ENCODE measurements at places on chromosomes 5 and 9.

GRCh38 chr5:15606197-15606596 lies 106.2 kb downstream of the FBXL7 start:
- DNase-seq, result no peak

- DNase-seq, result no peak
Observed at GRCh38 chr5:378301-378891, 56.9 kb downstream of the AHRR start.

GRCh38 chr5:124524552-124525232 lies 221.7 kb downstream of the ZNF608 start:
- no peak for DNase-seq

GRCh38 chr5:175828651-175829050 lies 42.7 kb upstream of the CPLX2 start:
- DNase-seq, result no peak

- no peak for DNase-seq
Observed at GRCh38 chr5:175001311-175001710, 276.9 kb downstream of the MSX2 start.

DNA sequence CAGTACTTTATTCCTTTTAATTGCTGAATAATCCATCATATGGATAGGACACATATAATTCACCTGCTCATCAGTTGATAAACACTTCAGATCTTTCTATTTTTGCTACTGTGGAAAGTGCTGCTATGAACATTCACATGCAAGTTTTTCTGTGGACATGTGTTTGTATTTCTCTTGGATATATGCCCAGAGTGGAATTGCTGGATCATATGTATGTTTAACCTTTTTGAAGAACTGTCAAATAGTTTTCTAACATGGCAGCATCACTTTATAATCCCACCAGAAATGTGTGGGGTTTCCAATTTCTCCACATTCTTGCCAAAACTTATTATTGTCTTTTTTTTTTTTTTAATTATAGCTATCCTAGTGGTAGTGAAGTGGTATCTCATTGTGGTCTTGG lies 15.1 kb downstream of the CARTPT start:
- DNase-seq, result no peak

DNA sequence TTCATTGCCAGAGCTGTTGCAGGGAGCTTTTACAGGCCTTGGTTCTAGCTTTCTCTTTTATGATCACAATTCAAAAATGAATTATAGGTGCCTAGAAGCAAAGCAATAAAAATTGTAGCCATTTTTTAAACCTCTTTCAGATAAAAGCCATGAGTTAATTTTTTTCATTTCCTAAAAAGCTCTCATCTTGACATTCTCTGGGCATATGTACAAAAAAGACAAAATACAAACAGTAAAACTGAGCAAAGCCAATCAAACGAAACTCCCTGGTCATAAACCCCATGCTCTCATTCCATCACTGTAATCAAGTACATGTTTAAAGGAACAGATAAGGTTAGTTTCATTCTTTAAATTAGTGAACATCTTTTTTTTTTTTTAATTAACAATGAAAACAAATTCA lies 101.9 kb downstream of the ERCC6L2 start:
- DNase-seq, result no peak

- no peak for DNase-seq
Observed at GRCh38 chr9:27584931-27585330, 11.7 kb upstream of the C9orf72 start.

DNA sequence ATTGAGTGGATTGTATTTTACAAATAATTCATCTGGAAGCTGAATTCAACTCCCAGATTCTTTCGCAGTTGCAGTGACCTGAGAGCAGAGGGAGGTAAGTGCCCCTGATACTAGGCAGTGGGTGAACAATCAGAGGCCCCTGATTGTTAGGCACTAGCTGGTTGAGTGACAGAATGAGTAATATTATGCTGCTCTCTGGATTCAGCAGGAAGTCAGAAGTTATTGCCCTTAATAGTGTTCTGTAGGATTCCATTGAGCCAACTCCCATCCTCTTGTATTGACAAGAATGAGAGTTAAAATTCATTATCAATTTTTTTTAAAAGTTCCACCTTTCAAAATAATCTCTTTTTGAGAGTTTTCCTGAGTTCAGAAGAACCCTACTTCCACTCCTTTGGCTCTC lies 301.2 kb downstream of the DTWD2 start:
- DNase-seq, result no peak

DNA sequence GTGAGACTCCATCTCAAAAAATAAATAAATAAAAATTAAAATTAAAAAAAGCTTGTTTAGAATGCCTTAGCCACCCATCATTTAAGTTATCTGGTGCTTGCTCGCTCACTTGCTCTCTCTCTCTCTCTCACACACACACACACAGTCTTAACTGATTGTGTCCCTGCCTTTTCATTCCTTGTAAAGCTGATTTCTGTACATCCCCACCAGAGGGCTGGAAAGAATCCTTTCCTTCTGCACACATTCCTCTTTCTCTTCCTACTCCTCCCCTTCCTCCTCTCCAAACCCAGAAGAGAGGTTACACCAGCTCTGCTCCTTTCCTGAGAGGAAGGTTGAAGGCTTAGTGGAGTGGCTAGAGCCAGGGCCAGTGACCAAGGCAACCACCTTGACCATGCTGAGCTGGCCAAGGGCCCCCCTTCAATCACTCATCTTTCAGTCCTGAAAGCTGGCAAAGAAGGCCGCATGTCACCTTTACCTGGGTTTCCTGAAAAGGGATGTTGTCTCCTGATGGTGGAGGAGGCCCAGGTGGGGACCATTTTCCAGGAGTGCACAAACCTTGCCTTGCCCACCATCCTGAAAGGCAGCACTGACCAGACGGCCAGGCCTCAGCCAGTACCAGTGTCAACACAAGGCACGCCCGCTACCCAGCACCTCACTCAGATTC lies 25.6 kb downstream of the STK10 start:
- no peak for DNase-seq

DNA sequence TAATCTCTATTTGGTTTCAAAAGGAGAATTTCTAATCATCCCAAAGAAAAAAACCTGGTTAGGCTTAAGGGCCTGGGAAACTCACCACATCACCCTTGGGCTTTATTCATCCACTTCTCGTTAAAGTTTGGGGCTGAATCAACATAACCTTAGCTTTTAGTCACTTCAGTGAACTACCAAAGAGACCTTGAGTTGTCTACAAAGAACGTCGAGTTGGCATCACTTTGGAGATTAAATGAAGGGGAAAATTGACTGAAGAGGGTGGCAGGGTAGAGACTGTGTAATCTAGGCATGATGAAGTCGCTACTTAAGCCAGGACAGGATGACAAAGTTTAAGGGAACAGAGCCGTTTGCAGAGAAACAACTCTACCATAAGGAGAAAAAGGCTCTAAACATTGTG lies 341.4 kb downstream of the RAB3C start:
- no peak for DNase-seq

DNA sequence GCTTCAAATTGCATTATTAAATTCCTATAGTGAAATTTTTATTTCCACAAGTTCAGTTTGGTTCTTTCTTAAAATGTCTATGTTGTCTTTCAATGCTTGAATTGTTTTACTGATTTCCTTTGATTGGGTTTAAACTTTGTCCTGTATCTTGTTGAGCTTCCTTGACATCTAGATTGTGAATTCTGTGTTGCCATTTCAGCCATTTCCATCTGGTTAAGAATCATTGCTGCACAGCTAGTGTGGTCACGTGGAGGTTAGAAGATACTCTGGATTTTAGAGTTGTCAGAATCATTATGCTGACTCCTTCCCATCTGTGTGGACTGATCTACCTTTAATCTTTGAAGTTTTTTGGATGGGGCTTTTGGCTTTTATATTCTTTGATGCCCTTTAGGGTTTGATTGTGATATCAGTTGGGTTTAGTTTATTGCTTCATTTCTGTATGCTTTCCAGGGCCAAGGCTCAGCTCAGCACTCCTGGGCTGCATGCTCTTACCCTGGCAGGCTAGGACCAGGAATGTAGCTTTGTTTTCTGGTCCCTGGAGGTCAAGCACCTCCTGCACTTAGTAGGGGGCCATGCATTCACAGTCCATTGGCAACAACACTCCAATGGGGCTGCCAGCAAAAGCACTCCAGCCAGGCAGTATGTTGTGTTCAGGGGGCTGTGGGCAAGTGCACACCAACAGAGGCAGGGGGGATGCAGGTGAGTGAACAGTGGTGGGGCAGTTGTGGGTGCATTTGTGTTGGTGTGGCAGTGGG lies 141.4 kb downstream of the PRR16 start:
- no peak for DNase-seq

DNA sequence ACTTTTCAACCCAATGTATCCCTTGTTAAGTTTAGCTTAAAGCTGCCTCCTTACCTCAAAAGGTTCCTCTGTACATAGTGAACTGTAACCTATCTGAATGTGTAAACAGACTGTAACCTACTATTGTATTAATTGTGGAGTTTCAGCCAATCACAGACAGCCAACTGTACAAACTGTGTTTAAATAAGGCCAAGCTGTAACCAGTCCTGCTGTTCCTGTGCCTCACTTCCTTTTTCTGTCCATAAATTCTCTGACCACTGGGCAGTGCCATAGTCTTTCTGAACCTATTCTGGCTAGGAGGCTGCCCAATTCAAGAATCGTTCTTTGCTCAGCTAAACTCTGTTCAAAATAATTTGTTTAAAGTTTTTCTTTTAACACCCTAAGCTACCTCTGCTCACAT lies 74.7 kb upstream of the DAPK1 start:
- DNase-seq, result no peak

DNA sequence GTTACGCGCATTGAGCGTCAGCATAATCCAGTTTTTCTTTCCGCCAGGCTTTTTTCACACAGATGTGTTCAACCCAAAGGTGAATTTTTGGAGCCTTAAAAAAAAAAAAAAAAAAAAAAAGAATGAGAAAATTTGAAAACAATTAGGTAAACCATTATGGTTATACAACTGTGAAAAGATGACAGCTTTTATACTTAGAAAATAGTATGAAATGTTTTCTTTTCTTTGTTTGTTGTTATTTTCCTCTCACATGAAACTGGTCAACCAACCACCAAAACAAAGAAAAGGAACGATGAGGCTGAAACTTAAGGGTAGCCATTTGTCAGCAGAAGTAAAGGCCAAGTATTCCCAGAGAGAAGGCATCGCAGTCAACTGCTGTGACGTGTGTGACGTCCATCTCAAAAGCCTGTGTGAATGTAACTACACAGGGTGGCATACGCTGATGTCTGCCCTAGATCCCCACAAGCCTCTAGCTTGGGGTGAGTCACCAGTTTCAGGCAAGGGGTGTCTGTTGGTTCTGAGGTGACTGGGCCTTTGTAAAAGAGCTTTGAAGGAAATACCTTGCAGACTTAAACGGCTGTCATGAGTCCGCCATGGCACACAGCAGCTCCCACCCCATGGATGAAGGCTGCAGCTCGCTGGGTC lies 182.9 kb downstream of the AOPEP start:
- DNase-seq, result no peak

DNA sequence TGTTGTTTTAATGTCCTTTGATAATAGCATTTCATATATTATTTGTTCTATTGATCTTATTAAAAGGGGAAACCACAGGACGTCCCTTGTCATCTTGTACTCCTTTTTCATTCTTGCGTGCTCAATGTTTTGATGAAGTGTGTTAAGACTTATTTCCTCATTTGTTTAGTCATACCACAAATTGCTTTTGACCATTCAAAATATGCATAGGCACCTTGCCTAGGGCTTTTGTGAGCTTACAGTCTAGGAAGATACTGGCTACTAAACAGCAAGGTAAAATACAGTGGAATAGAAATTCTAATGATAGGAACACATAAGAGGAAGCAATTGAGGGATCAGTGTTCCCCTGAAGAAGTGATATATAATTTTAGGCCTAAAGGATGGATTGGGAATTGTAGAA lies 190.3 kb downstream of the WDR70 start:
- DNase-seq, result no peak

GRCh38 chr5:6193310-6193709 lies 185.0 kb downstream of the MED10 start:
- DNase-seq, result no peak

DNA sequence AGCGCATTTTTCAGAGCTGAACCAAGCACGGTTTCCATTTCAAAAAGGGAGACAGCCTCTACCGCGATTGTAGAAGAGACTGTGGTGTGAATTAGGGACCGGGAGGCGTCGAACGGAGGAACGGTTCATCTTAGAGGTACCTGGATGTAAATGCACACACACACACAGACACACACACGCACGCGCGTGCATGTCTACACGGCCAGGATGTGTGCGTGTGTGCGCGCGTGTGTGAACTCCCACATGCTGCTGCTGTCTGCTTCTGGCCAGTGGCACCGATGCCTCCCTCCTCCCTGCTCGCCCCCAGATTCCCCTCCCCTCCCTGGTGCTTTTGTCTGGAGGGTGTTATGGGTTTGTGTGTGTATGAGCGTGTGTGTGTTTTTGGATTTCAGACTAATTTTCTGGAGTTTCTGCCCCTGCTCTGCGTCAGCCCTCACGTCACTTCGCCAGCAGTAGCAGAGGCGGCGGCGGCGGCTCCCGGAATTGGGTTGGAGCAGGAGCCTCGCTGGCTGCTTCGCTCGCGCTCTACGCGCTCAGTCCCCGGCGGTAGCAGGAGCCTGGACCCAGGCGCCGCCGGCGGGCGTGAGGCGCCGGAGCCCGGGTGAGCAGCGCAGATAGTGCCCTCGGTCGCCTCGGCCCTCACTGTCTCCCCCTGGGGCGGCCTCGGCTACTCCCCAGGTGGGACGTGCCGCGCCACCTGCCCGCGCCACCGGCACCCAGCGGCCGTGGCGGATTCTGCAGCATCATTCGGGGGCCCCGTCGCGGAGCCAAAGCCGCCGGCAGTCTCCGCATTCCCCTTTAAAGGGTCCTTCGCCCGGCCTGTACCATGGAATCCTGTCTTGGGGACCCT lies at the start of gene NTRK2:
Gene NTRK2 (plus strand): TSS at position 442 of the 850 bp plus-strand sequence. CDS start 1,020 bp downstream, outside the sequence.
- no peak for DNase-seq

- DNase-seq, result no peak
Observed at GRCh38 chr5:179326122-179326927, 18.9 kb downstream of the ADAMTS2 start.

DNA sequence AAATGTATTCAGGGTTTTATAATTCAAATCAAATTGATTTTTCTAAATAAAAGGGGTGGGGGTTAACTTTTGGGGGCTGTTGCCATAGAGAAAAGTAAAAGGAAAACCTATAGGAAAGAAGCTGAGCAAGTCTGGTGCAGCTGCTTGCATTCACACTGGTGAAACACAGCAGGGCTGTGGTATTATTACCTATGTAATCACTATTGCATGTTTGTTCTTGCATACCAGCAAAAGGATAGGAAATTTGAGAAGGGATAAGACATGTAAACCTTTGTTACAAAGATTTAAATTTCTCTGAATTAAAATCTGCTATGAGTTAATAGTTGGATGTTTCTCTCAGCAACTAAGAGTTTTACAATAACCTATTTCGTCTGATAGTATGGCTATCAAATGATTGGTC lies 346.7 kb downstream of the EFNA5 start:
- no peak for DNase-seq

All from T-helper 1 cell (primary cell).